ENCODE measurements at places on chromosomes 6 and 20.

DNA sequence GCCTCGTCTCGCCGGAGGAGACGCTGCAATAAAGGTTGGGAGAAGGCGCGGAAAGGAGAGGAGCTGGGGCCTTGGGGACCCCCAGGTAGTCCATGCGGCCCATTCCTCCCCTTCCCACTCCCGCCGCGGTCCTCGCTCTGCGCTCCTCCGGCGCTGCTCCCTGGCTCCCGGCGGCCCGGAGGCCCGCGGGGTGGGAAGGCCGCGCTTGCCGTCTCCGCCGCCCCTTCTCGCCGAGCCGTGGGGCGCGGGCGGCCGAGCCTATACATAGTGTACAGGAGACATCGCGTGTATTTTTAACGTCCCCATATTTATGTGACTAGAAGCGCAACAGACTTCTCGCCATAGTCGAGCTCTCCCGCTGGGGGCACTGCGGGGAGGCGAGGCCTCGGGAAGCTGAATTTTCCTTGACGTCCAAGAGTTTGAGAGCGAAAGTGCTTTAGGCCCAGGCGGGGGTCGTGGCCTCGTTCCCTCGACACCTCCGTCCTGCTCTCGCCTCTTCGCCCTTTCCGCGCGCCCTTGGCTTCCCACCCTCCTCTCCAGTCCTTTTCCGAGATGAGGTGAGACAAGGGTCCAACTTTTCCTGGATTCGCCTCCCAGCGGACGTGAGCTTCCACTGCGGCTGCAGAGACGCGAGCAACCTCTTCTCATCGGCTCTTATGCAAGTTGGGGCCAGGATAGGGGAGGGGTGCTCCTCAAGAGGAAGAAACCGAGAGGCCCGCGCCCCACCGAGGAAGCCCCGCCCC, 29.0 kb downstream of the SLC12A5 start:
- no peak for DNase-seq

DNA sequence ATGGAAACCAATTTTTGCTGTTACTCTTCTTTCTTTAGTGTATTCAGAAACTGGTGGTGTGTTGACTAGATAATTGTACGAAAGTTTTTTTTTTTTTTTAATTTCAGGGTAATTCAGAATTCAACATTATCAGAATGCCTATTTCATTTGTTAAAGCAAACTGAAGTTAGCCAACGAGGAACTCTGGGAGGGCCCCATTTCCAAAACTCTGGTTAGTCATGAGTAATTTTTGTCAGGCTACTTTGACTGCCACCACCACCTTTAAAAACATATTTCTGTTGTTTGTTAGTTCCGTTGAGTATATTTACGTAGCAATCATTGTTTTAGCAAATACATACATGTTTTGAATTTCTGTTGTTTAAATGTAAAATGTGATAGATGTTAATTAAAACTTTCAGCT, 763 bp downstream of the ZKSCAN8 start:
- DNase-seq = no peak

GRCh38 chr6:139962654-139963347, 588.4 kb upstream of the CITED2 start:
- no peak for DNase-seq

- no peak for DNase-seq
Observed at GRCh38 chr6:37365791-37366190, 12.0 kb downstream of the RNF8 start.

- DNase-seq = no peak
Observed at GRCh38 chr6:123909989-123910388, 106.3 kb downstream of the NKAIN2 start.

GRCh38 chr6:167547328-167547692, 222.4 kb downstream of the TTLL2 start:
- DNase-seq = no peak

- no peak for DNase-seq
Observed at GRCh38 chr6:78615430-78615904, 251.9 kb upstream of the IRAK1BP1 start.

DNA sequence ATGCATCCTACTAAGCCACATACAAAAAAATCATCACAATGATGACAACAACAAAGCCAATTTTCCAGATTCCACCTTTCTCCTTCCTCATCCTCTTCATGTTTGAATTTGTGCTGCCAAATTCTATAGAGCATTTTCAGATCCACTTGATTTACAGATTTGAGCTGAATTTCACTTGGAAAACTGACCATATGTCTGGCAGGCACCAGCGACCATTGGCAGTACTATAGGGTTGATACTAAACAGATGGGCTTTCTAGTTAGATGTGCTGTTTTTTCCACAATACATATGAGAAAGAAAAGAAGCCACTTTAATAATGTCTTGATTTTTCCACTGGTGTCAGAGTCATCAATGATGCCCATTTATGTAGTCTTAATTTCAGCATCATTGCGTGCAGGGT, 127.0 kb downstream of the PHACTR3 start:
- DNase-seq = no peak

- no peak for DNase-seq
Observed at GRCh38 chr6:116399287-116399686, 28.5 kb downstream of the DSE start.

DNA sequence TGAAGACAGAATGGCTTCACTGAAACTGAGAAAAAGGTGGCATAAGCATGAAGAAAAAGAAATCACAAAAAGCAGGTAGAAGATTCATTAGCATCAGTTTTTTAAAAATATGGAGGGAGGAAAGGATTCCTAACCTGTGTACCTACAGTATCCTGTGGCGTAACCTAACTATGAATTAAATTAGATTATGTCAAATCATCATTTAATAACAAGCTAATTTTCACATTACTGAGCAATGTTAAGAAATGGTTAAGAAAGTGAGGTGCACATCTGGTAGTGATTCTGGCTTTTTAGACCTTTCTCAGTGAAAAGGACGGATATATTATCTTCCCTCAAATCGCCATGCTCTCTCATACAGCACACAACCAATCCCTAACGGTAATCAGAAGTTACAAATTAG, 12.5 kb downstream of the CD164 start:
- DNase-seq = no peak

- DNase-seq = no peak
Observed at GRCh38 chr6:15915508-15916178, 213.2 kb upstream of the MYLIP start.

DNA sequence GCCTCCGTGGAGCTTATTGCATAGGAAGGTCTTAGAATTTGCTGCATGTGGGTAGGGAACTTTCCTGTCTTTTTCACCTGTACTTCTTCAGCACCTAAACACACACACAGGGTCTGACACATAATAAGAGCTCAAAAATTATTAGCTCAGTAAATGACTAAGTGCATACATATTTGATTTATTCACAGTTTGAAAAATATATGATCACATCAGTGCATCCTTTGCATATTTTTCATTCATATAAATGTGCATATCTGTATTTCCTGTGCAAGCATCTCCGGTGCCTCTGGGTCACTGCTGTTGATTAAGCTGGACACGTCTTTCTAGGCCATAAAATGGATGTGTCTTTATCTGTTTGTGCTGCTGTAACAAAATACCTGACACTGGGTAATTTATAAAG, 234.7 kb downstream of the UST start:
- no peak for DNase-seq

GRCh38 chr6:24431045-24431451, 28.3 kb downstream of the MRS2 start:
- no peak for DNase-seq

DNA sequence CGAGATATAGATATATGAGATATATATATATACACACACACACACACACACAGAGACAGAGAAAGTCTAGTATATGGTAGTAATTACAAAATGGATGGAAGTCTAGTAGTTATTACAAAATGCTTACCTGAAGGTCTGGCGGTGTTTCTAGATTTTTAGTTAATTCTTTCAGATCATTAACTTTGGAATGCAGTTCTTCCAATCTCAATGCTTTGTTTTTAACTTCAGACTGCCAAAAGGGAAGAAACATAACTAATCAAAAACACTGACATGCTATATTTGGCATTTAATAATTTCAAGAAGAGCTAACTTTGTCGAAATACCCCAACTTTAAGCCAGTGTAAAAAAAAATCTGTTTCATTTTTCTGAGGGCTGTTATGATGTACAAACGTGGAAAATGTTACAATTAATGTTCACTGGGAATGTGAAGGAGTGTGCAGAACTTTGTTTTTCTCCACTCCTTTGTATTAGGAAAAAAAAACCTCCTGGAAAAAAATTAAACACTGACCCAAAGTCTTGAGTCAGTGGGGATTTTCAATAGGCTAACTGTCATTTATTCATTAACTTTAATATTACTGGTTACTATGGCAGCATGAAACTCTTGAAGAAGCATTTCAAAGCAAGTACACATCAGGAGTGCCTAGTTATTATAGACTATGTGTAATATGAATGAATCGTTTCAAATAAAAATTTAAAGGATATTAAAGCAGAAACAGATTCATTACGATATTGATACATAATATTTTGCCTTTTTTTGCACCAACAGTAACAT, 232.9 kb downstream of the SYNE1 start:
- DNase-seq = no peak

DNA sequence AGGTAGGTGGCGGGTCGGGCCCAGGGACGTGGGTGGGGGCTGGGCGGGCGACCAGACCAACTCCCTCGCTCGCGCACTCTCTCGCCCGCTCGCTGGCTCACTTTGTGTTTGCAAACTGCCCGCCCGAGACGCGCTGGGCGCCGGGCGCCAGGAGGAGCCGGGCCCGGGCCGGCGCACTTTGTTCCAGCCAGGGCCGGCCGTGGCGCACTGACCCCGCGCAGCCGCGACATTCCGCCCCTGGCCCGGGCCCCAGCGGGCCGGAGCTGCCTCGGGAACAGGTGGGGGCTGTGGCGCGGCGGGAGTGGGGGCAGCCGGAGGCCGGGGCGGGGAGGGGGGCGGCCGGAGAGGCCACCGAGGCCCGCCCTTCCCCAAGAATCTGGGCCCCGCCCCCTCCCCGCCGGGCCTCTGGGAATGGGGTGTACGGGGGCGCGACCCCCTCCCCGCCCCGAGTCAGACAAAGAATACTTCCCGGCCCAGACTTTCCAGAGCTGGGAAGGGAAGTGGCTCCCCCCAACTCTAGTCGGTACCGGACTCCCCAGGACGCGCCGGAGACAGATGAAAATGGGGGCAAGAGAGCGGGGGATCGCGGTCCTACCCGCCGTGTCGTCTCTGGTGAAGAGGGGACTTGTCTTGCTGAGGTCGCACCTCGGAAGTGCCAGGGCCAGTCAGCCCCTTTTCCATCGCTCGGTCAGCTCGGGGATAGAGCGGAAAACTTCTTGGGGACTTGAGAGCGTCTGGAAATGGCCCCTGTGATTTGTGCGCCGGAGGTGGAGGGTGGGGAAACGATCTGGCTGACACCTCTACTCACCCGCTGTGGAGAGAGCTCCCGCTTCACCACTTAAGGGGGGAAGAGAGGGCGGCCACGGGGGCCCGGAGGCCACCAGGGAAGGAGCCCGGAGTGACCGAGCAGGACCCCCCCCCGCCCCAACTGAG, 951 bp downstream of the FOXP4 start:
- peak; percentile 35 for DNase-seq

DNA sequence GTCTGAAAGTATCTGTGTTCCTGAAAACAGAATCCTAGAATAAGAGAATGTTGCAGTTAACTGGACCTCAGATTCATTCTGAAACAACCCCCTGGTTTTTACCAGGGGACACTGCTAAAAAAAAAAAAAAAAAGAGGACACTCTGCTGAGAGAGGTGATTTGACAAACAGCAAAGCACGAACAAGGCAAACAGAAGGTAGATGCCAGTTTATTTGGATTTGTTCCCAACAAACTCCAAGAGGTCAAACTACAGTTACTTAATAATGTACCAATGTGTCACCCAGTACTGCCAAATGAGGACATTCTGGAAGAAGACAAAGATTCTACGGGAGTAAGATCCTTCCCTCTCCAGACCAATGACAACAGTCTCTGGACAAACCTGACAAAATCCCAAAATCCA, 40.6 kb upstream of the SLC22A16 start:
- no peak for DNase-seq

DNA sequence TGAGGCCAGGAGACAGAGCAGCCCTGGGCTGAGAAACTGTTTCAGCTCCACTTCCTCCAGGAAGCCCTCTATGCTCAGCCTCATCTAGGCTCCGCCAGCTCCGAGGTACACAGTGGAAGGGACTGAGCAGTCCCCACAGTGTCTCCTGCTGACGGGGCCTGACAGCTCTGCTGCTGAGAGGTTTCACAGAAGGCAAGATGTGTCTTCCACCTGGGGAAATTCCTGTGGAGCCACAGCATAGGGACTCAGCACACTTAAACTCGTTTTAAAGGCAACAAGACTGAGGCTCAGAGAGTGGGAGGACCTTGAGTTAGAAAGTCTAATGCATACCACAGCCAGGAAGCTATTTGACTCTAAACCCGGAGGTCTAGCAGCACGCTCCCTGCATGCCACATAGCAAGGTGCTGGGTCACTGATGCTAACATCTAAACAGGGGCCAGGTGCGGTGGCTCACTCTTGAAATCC, 6.8 kb downstream of the ADA start:
- DNase-seq = peak; percentile 41

GRCh38 chr6:1917626-1918371, 308.1 kb downstream of the FOXC1 start:
- DNase-seq = peak; percentile 15

GRCh38 chr20:33894798-33895197, 83.7 kb downstream of the CHMP4B start:
- no peak for DNase-seq

- no peak for DNase-seq
Observed at GRCh38 chr20:6562111-6562510, 205.4 kb upstream of the BMP2 start.

DNA sequence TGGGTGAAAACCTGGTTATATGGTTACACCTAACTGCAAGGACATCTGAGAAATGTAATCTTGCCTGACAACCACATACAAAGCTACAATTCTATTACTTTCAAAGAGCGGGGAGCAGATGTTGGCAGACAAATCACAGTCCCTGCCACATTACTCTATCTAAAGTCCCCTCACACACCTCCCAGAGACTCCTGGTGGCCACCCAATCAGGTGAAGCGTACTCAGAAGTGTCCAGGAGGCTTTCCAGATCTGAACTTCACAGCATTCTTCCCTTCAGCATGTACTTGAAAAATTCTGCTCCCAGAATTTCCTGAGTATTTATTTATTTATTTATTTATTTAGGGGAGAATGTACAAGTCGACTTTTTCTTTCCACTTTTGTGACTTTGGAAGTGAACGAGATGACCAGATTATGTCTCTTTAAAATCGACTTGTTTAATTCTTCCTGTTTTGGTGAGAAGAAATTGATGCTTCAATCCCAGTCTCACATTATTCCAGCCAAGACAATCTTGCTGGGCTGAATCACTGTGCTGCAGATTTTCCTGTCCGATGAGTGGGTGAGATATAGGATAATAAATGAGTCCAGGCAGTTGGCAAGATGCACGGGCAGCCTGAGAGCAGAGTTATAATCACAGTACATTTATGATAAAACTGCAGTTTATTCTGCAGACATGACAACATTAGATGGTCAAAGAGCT, 46.9 kb upstream of the POPDC3 start:
- no peak for DNase-seq

DNA sequence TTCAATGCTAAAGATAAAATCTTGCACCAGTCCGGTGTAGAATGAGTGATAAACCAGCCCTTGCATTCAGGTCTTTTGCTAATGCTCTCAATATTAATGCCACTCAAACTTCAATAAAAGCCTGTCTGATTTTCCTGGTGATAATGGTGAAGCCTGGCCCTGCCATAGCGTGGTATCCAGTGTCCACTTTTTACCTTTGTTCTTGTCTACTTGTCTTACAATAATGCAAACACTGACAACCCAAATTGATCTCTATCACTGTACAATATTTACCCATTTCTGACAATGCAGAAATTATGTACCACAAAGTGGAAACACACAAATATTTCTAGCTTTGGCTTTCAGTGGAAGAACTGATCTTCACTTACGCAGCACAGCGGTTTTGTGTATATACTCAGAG, 189.1 kb downstream of the ZDHHC14 start:
- no peak for DNase-seq

GRCh38 chr20:53737396-53738038, 143.9 kb upstream of the ZNF217 start:
- no peak for DNase-seq

Data from activated naive CD8-positive, alpha-beta T cell treated with anti-CD3 and anti-CD28 coated beads for 36 hours (primary cell).